ENCODE measurements at places on chromosomes 4 and X.

DNA sequence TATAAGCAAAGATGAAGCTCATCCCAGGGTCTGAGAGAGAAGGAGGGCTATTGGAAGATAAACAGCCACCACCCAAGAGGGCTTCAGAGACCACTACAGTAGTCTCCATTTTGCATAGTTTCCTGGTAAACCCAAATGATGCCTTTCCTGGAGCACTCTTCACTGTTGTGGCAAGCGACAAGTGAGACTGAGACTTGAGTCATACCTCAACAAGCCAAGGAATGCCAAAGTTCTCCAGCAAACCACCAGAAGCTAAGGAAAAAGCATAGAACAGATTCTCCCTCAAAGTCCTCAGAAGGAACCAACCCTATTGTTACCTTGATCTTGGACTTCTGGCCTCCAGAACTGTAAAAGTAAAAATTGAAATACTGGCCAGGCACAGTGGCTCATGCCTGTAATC is 65.9 kb downstream of the LARP7 start:
- DNase-seq: no peak

DNA sequence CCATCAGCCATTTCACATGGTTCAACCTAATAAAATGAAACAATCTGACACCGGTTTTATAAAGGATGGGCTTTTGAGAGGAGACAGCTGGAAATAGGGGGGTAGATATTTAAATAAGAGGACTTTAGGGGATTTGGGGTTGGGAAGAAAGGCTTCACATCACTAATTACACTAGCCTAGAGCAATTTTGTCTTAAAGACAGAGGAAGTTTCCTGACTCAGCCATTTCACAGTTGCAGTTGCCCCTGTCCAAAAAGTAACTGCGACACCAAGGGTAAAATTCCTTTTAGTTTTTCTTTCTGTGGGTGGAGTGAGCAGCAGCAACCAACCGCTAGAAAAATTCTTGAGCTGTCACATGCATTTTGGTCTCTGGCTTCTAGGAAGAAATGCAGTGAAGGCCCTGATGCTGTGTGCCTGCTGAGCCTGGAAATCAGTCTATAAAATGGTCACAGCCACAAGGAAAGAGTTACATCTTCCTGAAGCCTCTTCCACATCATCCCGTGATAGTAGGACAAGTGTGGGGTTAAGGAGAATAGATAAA is 233.6 kb downstream of the ZNF674 start:
- DNase-seq: no peak

GRCh38 chr4:66059556-66059955 is 389.3 kb upstream of the EPHA5 start:
- DNase-seq: no peak

- DNase-seq: no peak
Measured at GRCh38 chr4:38315286-38315685, 348.7 kb upstream of the KLF3 start.

- DNase-seq: no peak
Measured at GRCh38 chrX:139086246-139086645, 374.7 kb upstream of the FGF13 start.

DNA sequence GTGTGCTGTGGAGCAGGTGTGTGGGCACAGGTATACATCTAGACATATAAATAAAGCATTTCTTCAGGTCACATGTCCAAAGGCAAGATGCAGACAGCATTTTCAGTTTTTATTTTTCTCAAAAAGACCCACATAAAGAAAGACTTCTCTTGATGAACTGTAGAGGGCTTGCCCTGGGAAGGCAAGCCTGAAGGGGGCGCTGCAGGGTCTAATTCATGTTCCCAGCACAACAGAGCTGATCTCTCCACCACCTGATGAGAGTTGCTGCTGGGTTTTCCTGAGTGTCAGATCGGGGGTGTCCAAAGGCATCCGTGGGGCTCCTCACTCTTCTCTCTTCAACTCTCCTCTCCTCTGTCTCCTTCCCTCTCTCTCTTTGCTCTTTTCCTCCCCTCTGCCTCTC is 26.6 kb downstream of the ADRA2C start:
- DNase-seq: no peak

GRCh38 chr4:7421356-7422150 is 13.2 kb downstream of the PSAPL1 start:
- DNase-seq: no peak

- DNase-seq: no peak
Measured at GRCh38 chr4:184169225-184169867, 48.3 kb downstream of the ENPP6 start.

GRCh38 chr4:70721747-70722146 is at the start of gene RUFY3:
Gene RUFY3 (plus strand): TSS chr4:70721964. CDS start chr4:70722574, 610 bp downstream.
- no peak for DNase-seq

DNA sequence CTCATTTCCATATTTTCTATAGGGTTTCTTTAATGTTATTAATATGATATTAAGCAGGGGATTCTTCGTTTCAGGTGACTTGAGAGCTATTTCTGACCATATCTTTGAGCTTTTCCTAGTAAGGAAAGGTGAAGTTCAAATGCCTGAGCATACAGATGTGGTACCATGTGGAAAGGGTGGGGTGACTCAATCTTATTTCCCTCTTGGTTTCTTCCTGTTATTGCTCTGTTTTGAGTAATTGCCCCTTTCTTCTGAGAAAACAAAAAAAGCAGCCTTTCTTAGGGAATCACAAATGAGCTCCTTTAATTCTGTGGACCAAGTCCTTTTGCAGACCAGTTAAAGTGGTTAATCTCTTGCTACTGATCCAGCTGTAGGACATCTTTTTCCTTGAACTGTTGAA is 41.0 kb upstream of the AGA start:
- no peak for DNase-seq

DNA sequence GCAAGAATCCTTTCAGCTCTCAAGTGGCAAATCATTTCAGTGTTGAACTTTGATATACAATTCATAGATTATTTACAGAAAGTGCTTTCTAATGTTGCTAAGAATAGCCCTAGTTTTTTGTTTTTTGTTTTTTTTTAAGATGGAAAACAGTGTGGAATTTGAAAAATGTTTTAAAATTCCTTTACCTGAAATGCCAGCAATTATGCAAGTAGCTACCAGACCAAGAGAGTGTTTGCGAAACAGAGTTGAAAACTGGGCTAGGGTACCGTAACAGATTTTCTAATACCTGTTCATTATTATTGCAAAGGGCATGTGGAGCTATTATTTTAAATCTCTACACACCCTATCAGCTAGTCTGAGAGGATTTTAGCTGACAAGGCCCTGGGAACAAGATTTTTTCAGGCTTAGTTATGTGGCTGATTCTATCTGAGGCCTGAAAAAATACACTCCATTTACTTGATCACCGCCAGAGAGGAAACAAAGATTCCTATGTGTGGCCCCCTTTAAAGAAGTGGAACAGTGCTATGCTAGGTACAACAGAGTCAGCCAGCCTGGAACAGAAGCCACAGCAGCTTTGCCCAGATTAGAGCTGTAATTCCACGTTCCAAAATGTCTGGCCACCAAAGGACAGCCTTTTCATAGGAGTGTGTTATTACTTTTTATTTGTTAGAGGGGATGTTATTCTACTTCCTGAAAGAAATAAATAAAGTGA is 46.9 kb upstream of the SLC39A8 start:
- DNase-seq: no peak

DNA sequence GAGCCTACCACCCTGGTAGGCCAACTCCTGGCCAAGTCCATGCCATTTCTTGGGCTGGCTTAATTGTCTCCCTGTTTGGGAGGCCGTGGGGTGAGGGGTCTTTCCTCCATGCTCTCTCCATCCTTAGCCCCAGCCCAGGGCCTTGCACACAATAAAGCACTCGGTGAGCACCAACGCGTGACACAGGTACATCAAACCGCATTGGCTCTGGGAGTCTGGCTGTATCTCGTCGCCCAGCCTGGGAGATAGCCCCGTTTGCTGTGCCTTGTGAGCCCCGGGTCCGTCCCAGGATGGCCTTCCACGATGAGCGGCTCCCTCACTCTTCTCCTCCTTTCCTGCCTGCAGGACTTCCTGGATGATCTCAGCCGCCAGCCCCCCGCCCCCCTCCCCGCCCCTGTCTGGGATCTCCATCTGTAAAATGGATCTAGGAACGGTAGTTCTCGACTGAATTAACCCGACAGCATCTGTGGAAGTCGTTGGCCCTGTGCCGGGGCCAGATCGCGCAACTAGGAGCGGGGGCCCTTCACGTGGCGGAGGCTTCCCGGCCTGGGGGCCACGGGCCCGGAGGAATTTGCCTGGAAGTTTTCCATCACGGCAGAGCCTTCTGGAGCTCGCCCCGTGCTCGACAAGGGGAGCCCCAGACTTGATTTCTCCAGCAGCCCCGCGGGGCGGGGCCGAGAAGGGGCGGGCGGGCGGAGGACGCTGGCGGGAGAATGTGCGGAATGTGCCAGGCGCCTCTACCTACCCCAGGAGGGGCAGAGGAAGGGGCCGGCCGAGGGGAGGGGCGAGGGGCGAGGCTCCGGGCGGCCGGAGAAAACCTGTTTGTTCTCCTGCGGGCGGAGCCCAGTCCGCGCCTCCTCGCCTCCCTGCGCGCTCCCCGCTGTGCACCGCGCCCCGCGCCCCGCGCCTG is at the start of gene ZNF185:
ZNF185 (plus strand) TSS at position 846 of the 910 bp plus-strand sequence. CDS start 16,423 bp downstream, outside the sequence.
- DNase-seq: no peak

DNA sequence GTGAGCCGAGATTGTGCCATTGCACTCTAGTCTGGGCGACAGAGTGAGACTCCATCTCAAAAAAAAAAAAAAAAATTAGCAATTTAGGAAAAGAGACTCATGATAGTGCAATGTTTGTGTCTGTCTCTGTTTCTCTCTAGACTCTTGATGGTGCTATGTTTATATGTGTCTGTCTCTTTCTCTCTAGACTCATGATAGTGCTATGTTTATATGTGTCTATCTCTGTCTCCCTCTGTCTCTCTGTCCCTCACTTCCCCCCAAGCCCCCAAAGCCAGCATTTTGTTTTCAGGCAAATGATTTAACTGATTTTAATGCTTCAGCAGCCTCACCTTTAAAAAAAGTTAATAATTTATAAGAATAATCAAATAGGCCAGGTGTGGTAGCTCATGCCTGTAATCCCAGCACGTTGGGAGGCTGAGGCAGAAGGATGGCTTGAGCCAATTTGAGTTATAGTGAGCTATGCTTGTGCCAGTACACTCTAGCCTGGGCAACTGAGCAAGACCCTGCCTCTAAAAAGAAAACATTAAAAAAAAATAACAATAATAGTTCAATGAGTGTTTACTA is 6.9 kb downstream of the MOB1B start:
- DNase-seq: no peak

GRCh38 chrX:41002026-41002425 is 83.2 kb upstream of the USP9X start:
- DNase-seq: no peak

- DNase-seq: no peak
Measured at GRCh38 chr4:159685340-159686092, 582.6 kb downstream of the RAPGEF2 start.

DNA sequence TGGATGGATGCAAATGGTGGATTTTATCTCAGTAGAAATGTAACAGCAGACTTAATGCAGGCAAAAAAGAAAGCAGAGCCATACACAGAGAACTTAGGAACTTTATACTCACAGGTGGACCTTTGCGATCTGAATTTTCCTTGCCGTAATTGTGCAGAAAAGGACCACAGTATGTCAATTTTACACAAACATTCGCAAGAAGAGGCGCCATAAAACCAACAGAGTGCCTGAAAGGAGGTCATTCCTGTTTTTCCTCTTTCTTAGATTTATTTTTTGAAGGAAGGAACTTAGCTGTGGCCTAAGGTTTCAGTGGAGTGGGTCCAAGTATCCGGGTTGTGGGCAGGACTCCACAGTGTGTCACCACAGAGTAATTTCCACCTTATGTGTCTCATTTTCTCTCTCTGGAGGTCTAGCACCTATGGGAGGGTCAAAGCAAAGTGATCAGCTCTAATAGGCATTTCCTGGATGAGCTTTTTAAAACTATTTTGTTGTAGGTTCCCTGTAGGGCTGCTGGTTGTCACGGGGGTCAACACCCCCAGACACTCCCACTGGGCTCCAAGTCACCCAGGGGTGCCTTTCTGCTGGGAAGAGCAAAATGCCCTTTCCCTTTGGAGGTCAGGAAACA is 24.7 kb upstream of the PBDC1 start:
- peak; percentile 1 for DNase-seq

Data from CD4-positive, alpha-beta T cell treated with Interferon alpha-2 for 1 hour (primary cell).